ENCODE measurements at places on chromosomes 5 and 9. TPM values are rescaled to one million over a fixed set of nuclear protein-coding genes. Genes with fewer than 3 reads are reported as not detected.

ADRA1B gene
- total RNA-seq, result 9.9 TPM

ECM2 gene
- total RNA-seq, result 0.24 TPM

ADAMTS13 gene
- total RNA-seq, result 12.9 TPM

NME5 gene
- total RNA-seq, result 4.3 TPM

ANKRD34B gene
- total RNA-seq, result 0.19 TPM

IL13 gene
- total RNA-seq, result not detected

Data from type B pancreatic cell (in vitro differentiated cells).